ENCODE measurements at places on chromosomes 1 and 21. TPM values are rescaled to one million over a fixed set of nuclear protein-coding genes. Genes with fewer than 3 reads are reported as not detected.

The RXRG gene
- not detected for total RNA-seq

The ZBTB40 gene
- 21.6 TPM for total RNA-seq

The FCMR gene
- 4.6 TPM for total RNA-seq

The RBP7 gene
- 6.0 TPM for total RNA-seq

The HCRTR1 gene
- total RNA-seq, result not detected

The HUNK gene
- not detected for total RNA-seq

The LCE3E gene
- total RNA-seq, result not detected

The UROD gene
- 168 TPM for total RNA-seq

The HSF2BP gene
- total RNA-seq, result 2.4 TPM

The MR1 gene
- 4.4 TPM for total RNA-seq

The SCAF4 gene
- 18.2 TPM for total RNA-seq

The DNM3 gene
- 0.98 TPM for total RNA-seq

The CR1L gene
- total RNA-seq, result not detected

The IGSF8 gene
- total RNA-seq, result 37.1 TPM

The TTC34 gene
- 1.2 TPM for total RNA-seq

The FBXO2 gene
- 15.3 TPM for total RNA-seq

The FHL3 gene
- total RNA-seq, result 6.3 TPM

The SAMD11 gene
- 5.8 TPM for total RNA-seq

The PODN gene
- total RNA-seq, result not detected

The C1orf141 gene
- total RNA-seq, result not detected

The IL20 gene
- total RNA-seq, result not detected

The SRGAP2C gene
- 7.6 TPM for total RNA-seq

The KMO gene
- total RNA-seq, result 1.2 TPM

The NIBAN1 gene
- total RNA-seq, result 6.9 TPM

The GOLT1A gene
- total RNA-seq, result 4.9 TPM

The FAM72A gene
- 18.6 TPM for total RNA-seq

The TBX15 gene
- not detected for total RNA-seq

The MCOLN2 gene
- total RNA-seq, result 11.7 TPM

The MYCL gene
- 4.0 TPM for total RNA-seq

The SLC26A9 gene
- not detected for total RNA-seq

The PTPN7 gene
- not detected for total RNA-seq

The RNU1-3 gene
- total RNA-seq, result under 0.01 TPM

The POU3F1 gene
- total RNA-seq, result not detected

The PAPPA2 gene
- not detected for total RNA-seq

The AADACL4 gene
- not detected for total RNA-seq

The RGS8 gene
- not detected for total RNA-seq

The CFHR5 gene
- not detected for total RNA-seq

The FCAMR gene
- not detected for total RNA-seq

The SPRR2B gene
- not detected for total RNA-seq

The TMEM82 gene
- not detected for total RNA-seq

The ALDH9A1 gene
- total RNA-seq, result 58.8 TPM

The CAPN9 gene
- total RNA-seq, result not detected

The RBM8A gene
- 459 TPM for total RNA-seq

The C1QB gene
- total RNA-seq, result not detected

The MIS18A gene
- total RNA-seq, result 42.0 TPM

The ZNF697 gene
- 3.9 TPM for total RNA-seq

The EPHB2 gene
- total RNA-seq, result 21.0 TPM

The CD5L gene
- total RNA-seq, result not detected

The RCSD1 gene
- not detected for total RNA-seq

The CNR2 gene
- total RNA-seq, result not detected

The TRABD2B gene
- 0.44 TPM for total RNA-seq

The OR4F29 gene
- total RNA-seq, result not detected

The AVPR1B gene
- total RNA-seq, result 0.22 TPM

The LPAR3 gene
- 13.0 TPM for total RNA-seq

The F5 gene
- total RNA-seq, result not detected

The SUSD4 gene
- total RNA-seq, result 5.2 TPM

The PFKFB2 gene
- 48.6 TPM for total RNA-seq

The FOXO6 gene
- 5.4 TPM for total RNA-seq

The ZNF362 gene
- total RNA-seq, result 17.0 TPM

Measured in PC-3 (cell line).